ENCODE measurements at places on chromosomes 2 and 18.

DNA sequence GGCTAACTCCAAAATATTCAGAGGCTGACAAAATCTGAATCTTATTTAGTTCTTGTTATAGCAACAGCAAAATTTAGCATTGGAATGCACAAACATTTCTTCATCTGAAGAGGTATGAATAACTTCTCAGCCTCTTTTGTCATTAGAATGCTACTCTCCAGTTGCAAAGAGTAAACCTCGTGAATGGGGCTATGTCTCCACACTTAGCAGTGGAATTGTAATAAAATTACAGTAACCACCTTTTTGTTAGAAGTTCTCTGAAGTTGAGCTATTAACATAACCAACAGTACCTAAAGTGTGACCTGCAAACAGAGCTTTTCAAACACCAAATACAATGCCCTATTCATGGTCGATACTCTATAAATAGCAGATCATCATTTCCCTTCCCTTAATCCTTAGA is 50.2 kb upstream of the GALNT3 start:
- DNase-seq: no peak

- peak; percentile 11 for DNase-seq
These were observed 88.0 kb downstream of the ITGB1BP1 start for GRCh38 chr2:9335322-9335832.

DNA sequence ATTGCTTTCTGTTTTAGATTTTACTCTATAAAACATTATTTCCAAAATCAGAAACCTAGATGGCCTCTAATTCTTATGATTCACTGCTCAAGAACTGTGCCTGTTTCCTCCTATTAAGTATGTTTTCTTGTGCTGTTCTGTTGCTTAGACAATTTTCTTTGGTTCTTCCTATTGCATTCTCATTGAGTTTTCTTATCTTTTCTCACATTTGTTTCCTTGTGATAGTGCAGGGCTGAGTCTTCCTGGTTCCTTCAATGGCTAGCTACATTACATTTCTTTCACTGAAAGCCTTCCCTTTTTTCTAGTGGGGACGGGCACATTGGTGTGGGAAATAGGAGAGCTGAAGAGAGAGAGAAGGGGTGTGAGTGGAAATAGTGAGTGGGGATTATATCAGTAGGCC is 183.4 kb downstream of the CALCRL start:
- DNase-seq: no peak

DNA sequence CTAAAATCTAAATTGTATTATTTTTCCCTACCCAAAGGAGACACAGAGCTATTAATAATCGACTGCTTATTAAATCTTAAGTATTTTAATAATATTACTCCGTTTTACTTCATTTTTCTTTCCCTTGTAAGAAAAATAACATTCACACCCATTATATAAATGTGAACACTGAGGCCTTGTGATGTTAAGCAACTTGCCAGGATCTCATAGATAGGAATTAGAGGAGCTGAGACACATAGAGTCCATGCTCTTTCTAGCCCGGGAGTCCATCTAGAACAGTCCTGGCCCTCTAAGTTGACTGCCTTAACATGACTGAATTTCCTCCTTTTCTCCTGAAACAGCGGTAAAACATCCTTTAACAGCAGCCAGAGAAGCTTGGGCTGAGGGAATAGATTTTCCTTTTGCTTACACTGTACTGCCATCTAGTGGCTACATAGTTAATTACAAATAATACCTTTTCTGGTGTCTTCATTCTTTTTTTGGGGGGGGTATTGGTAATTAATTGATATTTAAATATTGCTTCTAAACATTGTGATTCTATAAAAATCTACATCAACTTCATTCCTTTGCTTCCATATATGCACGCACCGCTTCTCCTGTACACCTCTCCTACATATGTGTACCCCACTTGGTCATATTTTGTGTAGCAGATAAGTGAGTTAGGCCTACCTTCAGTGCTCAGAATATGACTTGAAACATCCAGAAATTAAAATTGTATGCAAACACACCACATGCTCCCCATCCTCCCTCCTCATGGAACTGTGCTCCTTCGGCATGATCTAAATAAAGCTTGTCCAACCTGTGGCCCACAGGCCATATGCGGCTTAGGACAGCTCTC is 125.8 kb upstream of the HNMT start:
- peak; percentile 44 for DNase-seq

GRCh38 chr2:223247136-223247535 is 195.1 kb downstream of the KCNE4 start:
- peak; percentile 40 for DNase-seq

- DNase-seq: no peak
These were observed 39.7 kb downstream of the EPB41L5 start for GRCh38 chr2:120052597-120052996.

DNA sequence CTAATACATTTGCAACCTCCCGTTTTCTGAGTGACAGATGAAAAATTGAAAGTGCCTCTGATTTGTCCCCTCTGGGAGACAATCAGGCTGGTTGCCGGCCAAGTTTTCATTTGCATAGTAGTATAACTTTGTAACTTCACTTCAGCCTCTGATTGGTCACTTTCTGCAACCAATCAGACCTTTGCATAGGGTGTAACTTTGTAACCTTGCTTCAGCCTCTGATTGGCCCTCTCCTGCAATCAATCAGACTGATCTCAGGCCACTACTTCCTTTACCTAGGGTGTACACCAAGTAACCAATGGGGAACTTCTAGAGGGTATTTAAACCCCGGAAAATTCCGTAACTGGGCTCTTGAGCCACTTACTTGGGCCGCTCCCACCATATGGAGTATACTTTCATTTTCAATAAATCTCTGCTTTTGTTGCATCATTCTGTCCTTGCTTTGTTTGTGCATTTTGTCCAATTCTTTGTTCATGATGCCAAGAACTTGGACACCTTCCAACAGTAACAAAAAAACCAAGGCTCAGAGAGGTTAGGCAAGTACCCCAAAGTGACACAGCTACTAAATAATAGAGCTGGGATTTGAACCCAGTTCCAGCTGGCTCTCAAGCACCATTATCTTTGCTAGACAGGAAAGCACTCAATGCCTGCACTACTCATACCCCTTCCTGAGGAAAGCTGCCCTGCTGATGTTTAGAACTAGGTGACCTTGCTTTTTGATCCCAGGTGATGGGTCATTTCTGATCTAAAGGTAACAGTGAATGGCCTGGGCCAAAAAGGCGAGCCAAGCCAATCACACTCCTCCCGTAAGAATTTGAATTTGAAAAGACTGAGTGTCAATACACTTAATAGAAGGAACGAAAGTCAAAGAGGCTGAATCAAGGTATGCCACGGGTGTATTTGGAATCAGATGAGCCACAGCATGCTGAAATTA is 10.9 kb upstream of the MYOM1 start:
- DNase-seq: no peak

- DNase-seq: peak; percentile 79
These were observed 901 bp downstream of the ICA1L start for GRCh38 chr2:202870431-202871299.

Data from NCI-H1092 treated with DMSO at 0.1 percent for 48 hours (cell line).